ENCODE measurements at places on chromosomes 1 and 21. TPM values are rescaled to one million over a fixed set of nuclear protein-coding genes. Genes with fewer than 3 reads are reported as not detected.

DNA sequence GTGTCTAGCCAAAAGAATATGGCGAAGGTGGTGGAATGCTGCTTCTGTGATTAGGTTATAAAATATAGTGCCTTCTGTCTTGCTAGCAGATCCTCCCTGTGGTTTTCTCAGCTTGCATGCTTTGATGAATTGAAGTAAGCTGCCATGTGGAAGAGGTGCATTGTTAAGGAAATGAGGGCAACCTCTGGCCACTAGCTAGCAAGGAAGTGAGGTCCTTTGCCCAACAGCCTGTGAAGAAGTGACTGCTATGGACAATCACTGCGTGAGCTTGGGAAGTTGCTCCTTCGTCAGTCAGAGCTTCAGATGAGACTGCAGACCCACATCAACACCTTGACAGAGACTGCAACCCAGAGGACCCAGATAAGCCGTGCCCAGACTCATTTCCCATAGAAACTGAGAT, 109.4 kb downstream of the GIPC2 start:
- no peak for DNase-seq

- DNase-seq, result no peak
These were observed 291.4 kb downstream of the TGFB2 start for GRCh38 chr1:218636548-218636947.

Gene SDHC
- 124 TPM for total RNA-seq

DNA sequence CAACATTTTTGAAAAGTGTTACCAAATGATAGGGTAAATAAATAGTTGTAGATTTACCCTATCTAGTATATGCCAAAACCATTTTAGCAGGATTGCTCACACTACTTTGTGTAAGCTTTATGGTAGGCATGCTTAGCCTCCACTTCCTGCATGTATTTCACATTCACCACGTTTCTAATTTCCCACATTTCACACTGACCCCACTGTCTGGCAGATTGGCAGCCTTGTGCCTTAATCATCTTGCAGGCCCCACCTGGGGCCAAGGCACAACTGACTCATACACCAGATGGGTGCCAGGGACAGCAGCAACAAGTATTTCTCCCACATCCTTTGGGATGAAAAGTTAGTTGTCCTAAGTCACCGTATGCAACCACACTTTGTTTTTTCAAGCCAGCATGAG, 21.2 kb upstream of the CENPF start:
- DNase-seq, result no peak

- DNase-seq, result no peak
These were observed 374.2 kb upstream of the ZP4 start for GRCh38 chr1:238264951-238265350.

DNA sequence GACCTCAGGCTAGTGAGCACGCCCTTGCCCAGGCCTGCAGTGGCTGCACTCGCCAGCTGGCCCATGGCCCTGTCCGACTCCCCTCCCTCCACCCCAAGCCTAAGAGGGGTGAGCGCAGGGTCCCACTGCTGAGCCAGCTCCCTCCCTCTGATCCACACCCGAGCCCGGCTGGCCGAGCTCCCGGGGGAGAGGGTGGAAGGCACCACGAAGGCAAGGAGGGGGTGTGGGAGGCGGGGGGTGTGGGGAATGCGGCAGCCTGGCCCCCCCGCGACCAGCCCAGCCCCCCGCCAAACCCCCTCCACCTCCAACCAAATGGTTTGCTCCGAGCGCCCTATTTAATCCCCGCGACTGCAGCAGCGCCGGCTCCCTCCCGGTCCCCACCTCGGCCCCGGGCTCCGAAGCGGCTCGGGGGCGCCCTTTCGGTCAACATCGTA, at the start of gene CADM3:
CADM3 (plus strand) TSS at position 362 of the 434 bp plus-strand sequence. CDS start 151 bp downstream, outside the sequence.
- DNase-seq, result peak; percentile 67

Measured in sciatic nerve (tissue), 2 donors.